K562 (cell line): ENCODE measurements at places on chromosomes 2 and 18.

- H3K27ac ChIP-seq: no peak overlapping the region
- peaks cover 23% of the 10 kb centered on the region; the same call in 1 of the 2 replicates for H3K4me1 ChIP-seq
- H3K4me3 ChIP-seq: no peak overlapping the region
- peaks cover 30% of the 10 kb centered on the region; the same call in 2 of the 3 replicates for H3K36me3 ChIP-seq
- H3K27me3 ChIP-seq: no peaks in the 10 kb centered on the region
These were observed 40.3 kb downstream of the RRM2 start for GRCh38 chr2:10162586-10163497.

DNA sequence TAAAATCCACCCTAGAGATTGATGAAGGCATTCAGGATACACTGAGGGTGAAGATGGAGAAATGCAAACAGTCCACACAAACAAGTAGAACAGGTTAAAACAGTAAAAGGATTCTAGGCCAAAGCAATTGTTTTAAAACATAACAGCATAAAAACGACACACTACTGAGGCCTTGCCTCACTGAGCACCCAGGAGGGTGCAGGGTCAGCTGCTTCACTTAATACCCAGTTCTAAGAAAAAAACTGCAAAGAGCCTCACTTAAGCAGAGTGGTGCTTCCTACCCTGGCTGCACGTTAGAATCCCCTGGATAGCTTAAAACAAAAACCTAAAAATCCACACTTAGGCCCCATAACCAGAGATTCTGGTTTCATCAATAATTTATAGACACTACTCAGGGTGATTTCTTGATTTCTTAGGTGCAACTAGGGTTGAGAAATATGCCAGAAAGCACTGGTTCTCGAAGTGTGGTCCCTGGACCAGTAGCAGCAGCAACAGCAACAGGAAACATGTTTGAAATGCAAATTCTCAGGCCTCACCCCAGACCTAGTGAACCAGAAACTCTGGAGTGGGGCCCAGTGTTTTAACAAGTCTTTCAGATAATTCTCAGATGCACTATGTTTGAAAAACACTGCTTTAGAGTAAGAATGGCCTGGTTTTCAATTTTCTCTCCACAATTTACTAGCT lies 279.1 kb downstream of the ZEB2 start:
- no peak overlapping the region for H3K4me3 ChIP-seq
- no peaks in the 10 kb centered on the region; the same call in 2 of the 3 replicates for H3K36me3 ChIP-seq
- DNase-seq: no peak

DNA sequence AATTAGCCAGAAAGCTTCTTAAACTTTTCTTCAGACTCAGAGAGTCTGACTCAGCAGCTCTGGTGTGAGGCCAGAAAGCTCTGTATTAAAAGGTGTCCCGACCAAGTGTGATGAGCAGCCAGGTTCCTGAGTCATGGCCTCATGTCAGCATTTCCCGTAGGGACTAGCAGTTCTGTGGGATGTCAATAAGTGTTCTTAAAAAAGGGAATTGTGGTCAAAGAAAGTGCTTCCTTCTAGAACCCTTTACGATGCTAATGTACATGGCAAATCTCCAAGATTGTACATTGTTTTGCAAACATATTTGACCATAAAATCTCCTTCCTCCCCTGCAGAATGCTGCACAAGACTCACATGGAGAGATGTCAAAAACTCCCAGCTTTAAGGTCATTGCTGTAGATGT lies 80.1 kb downstream of the PLA2R1 start:
- H3K36me3 ChIP-seq: no peaks in the 10 kb centered on the region
- H3K27ac ChIP-seq: no peak overlapping the region
- no peak for DNase-seq
- H3K4me3 ChIP-seq: no peak overlapping the region

GRCh38 chr2:9310377-9310776 lies 103.8 kb downstream of the ASAP2 start:
- DNase-seq: no peak
- H3K36me3 ChIP-seq: no peaks in the 10 kb centered on the region
- peaks cover 49% of the 10 kb centered on the region for H3K27me3 ChIP-seq
- H3K4me1 ChIP-seq: peaks cover 4% of the 10 kb centered on the region; the same call in 2 of the 3 replicates

DNA sequence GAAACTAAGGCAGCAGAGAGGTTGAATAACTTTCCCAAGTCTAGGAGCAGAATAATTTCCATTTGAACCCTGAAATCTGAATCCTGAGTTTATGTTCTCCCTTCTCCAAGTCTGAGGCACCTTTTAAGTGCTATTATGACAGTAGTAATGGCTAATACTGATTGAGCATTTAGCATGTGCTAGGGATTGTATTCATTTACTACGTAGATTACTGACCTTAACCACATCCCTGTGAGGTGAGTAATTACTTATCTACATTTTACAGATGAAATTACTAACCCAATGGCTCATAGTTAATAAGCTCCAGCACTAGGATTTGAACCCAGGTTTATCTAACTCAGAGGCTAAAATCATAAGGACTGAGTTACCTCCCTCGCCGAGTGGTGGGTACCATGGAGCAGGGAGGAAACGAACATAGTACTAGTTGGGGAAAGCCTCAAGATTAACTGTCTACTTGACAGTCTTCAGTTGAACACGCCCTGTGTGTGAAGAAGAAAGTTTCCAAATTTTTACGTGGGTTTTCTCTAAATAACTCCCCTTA lies 93.0 kb downstream of the MAPRE2 start:
- H3K27me3 ChIP-seq: no peaks in the 10 kb centered on the region
- H3K4me1 ChIP-seq: peaks cover 32% of the 10 kb centered on the region
- H3K36me3 ChIP-seq: peaks cover 41% of the 10 kb centered on the region; the same call in 2 of the 3 replicates

DNA sequence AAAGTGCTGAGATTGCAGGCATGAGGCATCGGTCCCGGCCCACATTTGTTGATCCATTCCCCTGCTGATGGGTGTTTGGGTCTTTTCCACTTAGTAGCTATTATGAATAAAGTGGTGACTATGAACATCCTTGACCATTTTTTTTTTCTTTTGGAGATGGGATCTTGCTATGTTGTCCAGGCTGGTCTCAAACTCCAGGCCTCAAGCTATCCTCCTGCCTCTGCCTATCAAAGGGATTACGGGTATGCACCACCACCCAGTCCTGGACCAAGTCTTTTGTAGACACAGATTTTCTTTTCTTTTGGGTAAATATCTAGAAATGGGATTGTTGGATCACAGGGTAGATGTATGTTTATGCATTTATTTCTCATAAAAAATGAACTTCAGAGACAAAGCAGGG lies 1.3 kb upstream of the FAM136A start:
- no peak for DNase-seq
- no peak overlapping the region for H3K4me3 ChIP-seq
- H3K27me3 ChIP-seq: peaks cover 5% of the 10 kb centered on the region; the same call in 2 of the 3 replicates
- H3K27ac ChIP-seq: no peak overlapping the region
- peaks cover 6% of the 10 kb centered on the region; the same call in 2 of the 3 replicates for H3K4me1 ChIP-seq
- peaks cover 27% of the 10 kb centered on the region for H3K36me3 ChIP-seq

DNA sequence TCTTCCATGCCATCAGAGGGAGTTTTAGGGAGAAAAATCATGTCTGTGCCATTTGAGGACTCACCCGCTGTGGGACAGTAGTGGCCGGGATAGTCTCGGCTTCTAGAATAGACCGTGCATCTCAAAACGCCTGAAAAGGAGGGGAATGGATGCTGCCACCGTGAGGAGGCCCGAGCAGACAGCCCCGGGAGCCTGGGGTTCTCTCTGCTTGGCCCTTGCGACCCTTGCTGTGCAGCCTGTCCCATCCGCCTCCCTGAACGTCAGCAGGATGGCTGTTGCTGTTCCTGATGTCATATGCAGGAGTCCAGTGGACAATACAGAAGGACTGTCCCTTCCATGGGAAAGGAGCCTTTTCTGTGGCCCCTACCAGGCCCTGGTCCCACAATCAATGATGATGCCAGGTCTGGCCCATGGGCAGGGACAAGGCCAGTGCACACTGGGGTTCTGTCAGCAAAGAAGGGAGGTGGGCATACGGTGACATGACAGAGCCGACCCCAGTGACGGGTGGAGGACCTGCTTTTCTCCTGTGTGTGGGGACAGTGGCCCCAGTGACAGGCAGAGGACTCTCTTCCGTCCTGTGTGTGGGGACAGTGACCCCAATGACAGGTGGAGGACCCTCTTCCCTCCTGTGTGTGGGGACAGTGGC lies 58.8 kb downstream of the ACKR3 start:
- no peak for DNase-seq
- H3K27ac ChIP-seq: no peak overlapping the region
- no peaks in the 10 kb centered on the region for H3K36me3 ChIP-seq
- peaks cover 45% of the 10 kb centered on the region for H3K27me3 ChIP-seq
- H3K4me3 ChIP-seq: no peak overlapping the region
- H3K4me1 ChIP-seq: no peaks in the 10 kb centered on the region

DNA sequence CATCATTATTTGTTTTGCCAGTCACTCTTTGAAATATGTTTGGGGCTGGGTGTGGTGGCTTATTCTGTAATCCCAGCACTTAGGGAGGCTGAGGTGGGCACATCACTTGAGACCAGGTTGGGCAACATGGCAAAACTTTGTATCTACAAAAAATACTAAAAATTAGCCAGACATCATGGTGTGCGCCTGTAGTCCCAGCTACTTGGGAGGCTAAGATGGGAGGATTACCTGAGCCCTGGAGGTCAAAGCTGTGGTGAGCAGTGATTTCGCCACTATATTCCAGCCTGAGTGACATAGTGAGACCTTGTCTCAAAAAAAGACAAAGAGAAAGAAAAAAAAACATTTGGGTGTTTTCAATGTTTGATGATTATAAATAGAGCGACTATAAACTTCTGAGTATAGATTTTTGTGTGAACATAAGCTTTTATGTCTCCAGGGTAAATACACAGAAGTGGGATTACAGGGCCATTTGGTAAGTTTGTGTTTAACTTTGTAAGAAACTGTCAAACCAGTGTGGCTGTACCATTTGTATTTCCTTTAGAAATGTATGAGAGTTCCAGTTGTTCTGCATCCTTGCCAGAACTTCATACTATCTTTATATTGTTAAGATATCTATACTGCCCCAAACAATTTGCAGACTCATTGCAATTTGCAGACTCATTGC lies 15.8 kb downstream of the BIRC6 start:
- H3K27me3 ChIP-seq: no peaks in the 10 kb centered on the region
- H3K4me1 ChIP-seq: no peaks in the 10 kb centered on the region
- no peak overlapping the region for H3K27ac ChIP-seq
- no peak overlapping the region for H3K4me3 ChIP-seq
- H3K36me3 ChIP-seq: peaks cover 8% of the 10 kb centered on the region; the same call in 1 of the 3 replicates

- H3K27ac ChIP-seq: no peak overlapping the region
- no peaks in the 10 kb centered on the region for H3K4me1 ChIP-seq
- no peak for DNase-seq
- no peaks in the 10 kb centered on the region for H3K36me3 ChIP-seq
- no peak overlapping the region for H3K4me3 ChIP-seq
These were observed 113.0 kb downstream of the LRATD1 start for GRCh38 chr2:14745288-14746076.

DNA sequence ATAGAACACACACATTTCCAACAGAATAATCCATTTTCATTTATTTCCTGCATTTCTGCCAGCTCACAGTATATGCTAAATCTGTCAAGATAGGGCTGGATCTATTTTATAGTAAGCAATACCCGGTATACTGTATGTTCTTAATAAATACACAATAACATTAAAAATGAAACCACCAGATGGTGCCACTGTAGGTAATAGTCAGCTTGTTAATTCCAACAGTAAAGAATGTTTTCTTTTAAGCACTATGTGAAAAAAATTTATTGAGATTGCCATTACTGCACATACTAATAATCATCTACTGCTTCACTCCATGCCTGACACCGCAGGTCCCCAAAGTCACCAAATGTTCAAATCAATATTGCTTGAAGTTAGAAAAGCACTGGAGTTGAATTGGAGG lies 131.5 kb upstream of the PGAP1 start:
- no peak overlapping the region for H3K27ac ChIP-seq
- no peak overlapping the region for H3K4me3 ChIP-seq
- no peak for DNase-seq

DNA sequence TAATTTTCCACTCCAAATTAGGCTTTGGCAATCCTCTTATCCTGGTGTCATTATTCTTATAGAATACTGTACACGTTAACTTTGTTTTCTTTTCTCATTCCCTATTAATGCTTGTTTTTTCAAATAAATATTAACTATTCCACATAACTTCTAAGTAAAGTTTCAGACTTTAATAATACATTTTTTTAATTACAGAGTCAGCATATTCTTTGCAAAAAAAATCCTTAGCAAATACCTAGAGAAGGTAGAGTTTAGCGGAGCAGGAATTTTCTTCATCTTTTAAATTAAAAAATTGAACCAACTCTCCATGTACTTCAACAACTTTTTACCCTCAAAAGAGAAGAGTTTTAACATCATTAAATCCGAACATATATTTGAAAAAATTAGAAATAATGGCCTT lies 45.2 kb downstream of the RPRM start:
- H3K36me3 ChIP-seq: no peaks in the 10 kb centered on the region
- no peak overlapping the region for H3K27ac ChIP-seq
- no peak overlapping the region for H3K4me3 ChIP-seq
- no peak for DNase-seq

GRCh38 chr18:51193621-51194287 lies 3.7 kb downstream of the MEX3C start:
- H3K4me3 ChIP-seq: no peak overlapping the region
- H3K4me1 ChIP-seq: peaks cover 19% of the 10 kb centered on the region
- H3K36me3 ChIP-seq: peaks cover 4% of the 10 kb centered on the region; the same call in 1 of the 3 replicates
- no peak for DNase-seq
- no peak overlapping the region for H3K27ac ChIP-seq

DNA sequence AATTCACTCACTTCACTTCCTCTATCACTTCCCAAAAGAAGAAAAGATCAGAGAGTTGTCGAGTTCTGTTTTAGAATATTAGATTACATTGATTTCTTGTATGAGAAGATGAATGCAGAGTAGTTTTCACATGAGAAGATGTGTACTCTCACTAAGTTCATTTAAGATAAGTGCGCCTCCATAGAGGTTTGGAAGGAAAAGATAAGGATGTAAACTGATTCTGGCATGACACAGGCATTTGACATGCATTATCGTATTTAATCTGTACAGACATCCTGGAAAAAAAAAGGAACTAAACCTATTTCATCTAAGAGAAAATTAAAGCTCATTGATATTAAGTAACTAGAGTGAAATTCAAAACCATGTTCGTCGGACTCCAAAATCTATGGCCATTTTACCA lies 152.2 kb upstream of the CRIM1 start:
- H3K4me1 ChIP-seq: no peaks in the 10 kb centered on the region
- no peak for DNase-seq
- no peak overlapping the region for H3K27ac ChIP-seq

DNA sequence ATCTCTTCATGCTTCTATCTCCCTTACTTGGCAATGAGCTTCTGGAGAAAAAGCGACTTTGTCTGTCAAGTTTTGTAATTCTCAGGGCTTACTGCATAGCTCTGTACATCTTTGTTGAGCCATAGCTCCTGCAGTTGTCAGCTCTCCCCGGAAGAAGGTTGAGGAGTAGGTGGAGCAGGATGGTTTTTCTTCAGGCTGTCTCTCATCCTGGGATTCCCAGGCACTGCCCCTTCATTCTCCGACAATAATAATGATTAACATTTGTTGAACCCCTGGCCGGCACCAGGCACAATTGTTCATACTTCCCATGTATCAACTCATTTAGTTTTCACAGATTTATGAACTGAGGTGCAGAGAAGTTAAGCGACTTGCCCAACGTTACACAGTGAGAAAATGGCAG lies 23.5 kb upstream of the RHOB start:
- H3K4me3 ChIP-seq: no peak overlapping the region
- H3K27me3 ChIP-seq: no peaks in the 10 kb centered on the region
- H3K4me1 ChIP-seq: peaks cover 12% of the 10 kb centered on the region
- DNase-seq: no peak
